Activated CD8-positive, alpha-beta memory T cell treated with anti-CD3 and anti-CD28 coated beads for 48 hours (primary cell): ENCODE measurements at places on chromosomes 16 and 17.
A peak's percentile ranks its signal among the peaks of the same experiment; 100 is the strongest.

DNA sequence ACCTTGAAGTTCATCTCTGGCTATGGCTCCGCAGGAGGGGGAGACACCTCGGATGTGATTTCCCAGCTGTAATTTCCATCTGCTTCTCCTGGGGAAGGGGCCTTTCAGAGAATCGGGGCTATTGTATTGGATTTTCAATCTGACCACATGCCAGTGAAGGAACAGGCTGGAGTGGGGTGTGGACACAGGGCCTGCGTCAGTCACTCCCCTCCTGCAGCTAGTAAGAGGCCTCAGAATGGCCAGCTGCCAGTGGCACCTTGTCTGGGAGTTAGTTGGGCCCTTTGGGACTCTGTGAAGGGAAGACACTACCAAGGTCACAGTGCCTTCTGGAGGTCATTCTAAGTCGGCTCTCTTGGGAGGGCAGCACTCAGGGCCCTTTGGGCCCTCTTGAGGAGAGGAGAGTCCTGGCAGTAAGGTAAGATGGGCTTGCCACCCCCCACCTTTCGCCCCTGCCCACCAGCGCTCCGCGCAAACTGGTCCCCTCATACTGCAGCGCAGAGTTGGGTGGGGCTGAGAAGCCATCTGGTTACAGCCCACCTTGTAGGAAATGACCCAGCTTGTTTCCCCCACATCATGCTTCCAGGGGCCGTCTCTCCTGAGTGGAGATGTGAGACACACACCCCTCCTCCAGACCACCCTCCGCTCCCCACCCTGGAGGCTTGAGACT lies 5.4 kb downstream of the NXPH3 start:
- DNase-seq, result no peak

- no peak for DNase-seq
Measured at GRCh38 chr16:14436401-14436955, 193.6 kb downstream of the PARN start.

GRCh38 chr16:500709-501108 lies 26.8 kb upstream of the CAPN15 start:
- DNase-seq, result no peak

- DNase-seq, result no peak
Measured at GRCh38 chr17:61459939-61460718, 7.9 kb downstream of the TBX4 start.

GRCh38 chr17:70366386-70366785 lies 197.1 kb downstream of the KCNJ2 start:
- DNase-seq, result no peak

- no peak for DNase-seq
Measured at GRCh38 chr16:26856271-26856670, 210.5 kb upstream of the C16orf82 start.

- peak; percentile 43 for DNase-seq
Measured at GRCh38 chr16:88430524-88431446, 22.3 kb upstream of the ZFPM1 start.

- DNase-seq, result no peak
Measured at GRCh38 chr16:10282367-10282766, 100.1 kb upstream of the GRIN2A start.

DNA sequence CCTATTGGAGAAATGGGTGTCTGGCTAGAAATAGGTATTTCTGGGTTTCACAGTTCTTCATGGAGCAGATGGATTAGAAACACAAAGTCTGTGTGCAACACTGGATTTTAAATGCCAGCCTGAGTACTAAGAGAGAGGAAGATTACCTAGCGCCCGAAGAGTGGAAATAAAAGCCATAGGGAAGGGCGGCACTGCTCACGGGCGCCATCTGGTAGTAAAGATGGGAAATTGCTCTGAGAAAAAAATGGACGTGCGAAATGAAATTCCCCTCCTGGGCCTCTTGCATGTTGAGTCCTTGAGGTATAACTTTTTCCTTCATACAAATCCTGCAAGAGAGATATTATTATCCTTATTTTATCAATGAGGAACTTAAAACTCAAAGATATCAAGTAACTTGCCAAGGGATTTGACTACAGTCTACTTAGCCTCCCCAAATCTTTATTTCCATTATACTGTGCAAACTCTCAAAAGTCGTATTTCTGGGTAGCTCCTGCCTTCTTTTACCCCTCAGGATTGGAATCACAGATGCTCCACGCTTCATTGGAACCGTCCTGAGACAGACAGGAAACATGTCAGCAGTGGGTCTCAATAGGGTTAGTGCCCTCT lies 72.8 kb downstream of the MMD start:
- no peak for DNase-seq

GRCh38 chr16:54927125-54928015 lies 3.3 kb upstream of the IRX5 start:
- no peak for DNase-seq

DNA sequence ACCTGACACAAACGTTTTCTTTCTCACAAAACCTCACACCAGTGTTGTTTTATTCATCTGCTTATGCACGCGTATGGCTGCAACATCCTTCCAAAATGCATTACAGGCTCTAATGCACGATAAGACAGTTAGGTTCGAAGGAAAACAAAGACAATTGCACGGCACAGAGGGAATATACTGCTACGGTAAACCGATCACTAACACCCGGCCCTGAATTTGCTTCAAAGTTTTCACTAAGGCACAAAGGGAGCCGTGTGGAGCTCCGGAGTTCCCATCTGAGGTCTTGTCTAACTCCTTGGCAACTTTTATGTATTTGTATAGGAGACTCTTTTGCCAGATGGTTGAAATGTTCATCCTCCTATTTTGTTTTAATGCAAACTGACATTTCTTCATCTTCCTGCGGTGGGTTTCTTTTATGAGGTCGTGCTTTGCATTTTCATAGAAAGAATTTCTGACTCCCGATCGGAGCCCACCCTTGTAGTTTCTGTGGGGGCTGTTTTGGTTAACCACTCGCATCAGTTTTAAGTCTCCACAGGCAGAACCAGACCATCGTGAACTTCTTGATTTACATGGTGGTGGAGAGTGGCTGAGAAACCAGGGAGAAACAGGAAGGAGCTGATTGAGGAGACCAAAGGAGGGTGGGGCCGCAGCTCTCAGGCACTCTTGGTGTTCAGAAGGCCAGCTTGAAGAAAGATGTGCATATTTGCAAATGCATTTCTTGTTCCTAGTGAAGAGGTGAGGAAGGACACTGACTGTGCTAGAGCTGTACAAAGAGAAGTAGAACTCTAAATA lies 516.8 kb downstream of the MAF start:
- no peak for DNase-seq

- no peak for DNase-seq
Measured at GRCh38 chr17:44094701-44095387, 24.3 kb downstream of the G6PC3 start.

DNA sequence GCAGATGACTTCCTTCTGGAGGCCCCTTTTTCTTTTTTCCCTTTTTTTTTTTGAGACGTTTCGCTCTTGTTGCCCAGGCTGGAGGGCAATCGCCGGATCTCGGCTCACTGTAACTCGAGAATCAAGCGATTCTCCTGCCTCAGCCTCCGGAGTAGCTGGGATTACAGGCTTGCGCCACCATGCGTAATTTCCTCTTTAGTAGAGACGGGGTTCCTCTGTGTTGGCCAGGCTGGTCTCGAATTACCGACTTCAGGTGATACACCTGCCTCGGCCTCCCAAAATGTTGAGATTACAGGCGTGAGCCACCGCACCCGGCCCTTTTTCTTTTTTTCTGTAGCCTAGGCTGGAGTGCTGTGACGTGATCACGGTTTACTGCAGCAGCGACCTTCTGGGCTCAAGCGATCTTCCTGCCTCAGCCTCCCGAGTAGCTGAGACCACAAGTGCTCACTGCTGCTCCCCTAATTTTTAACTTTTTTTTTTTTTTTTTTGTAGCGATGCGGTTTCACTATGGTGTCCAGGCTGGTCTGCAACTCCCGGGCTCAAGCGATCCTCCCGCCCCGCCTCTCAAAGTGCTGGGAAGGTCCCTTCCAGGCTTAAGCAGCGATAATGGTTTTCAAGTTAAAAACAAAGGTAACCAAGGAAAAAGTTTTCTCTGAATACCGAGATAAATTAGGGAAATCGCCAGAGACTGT lies 956 bp upstream of the IST1 start:
- DNase-seq, result no peak

DNA sequence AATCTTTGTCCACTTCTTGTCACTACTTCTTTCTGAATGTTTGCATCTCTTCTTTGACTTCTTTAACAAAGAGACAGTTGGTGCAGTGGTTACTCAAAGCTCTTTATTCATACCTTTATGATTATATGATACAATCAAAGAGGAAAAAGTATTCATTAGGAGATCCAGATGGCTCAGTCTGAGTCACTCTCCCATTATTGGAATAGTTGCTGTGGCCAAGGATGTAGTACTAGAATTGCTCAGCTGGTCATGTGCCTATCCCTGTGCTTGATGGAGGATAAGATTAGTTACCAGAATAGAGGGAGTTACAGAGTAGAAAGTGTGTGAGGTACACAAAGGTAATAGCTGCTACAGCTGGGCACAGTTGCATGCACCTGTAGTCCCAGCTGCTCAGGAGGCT lies 18.3 kb downstream of the BCAS3 start:
- DNase-seq, result no peak

DNA sequence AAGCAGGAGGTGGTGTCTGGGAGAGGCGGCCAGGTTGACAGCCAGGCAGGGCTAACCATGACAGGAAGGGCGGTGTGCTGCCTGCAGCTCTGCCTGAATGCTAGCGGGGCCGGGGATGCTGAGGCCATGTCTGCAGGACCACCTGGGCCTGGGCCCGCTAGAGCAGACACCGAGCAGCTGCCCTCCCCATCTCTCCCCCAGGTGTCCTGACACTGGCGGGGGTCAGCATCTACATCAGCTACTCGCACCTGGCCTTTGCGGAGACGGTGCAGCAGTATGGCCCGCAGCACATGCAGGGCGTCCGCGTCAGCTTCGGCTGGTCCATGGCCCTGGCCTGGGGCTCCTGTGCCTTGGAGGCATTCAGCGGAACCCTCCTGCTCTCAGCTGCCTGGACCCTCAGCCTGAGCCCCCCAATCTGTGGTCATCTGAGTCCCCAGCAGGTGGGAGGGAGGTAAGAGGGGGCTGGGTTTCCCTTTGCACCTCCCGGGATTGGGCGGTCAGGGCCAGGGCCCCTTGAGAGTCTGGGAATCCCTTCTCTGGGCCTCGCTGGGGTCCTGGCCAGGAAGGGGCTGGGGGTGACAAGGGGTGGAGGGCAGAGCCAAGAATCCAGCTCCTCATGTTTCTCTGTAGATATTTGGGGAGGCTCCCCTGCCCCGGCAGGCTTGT lies 7.5 kb downstream of the TMEM235 start:
- no peak for DNase-seq

DNA sequence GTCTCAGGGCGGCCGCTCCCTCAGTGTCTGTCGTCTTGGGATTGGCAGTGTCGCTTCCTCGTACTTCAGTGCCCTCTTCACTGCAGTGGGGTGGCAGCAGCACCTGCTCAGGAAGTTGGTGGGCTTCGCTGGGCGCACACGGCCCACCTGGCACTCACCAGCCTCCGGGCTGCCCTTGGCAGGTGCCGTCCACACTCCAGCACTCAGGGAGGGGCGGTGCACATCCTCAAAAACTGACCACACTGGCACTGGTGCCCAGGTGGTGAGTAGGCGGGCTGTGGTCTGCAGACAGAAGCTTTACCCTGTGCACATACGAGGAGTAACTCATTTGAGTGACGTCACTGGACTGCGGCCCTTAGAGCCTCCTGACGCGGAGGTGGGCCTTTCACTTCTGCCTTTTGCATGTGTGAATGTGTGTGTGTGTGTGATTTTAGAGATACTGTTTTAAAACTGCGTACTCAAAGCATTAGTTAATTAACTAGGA lies 94.6 kb downstream of the BANP start:
- DNase-seq, result no peak

- no peak for DNase-seq
Measured at GRCh38 chr17:38451840-38452529, 23.7 kb downstream of the ARHGAP23 start.

DNA sequence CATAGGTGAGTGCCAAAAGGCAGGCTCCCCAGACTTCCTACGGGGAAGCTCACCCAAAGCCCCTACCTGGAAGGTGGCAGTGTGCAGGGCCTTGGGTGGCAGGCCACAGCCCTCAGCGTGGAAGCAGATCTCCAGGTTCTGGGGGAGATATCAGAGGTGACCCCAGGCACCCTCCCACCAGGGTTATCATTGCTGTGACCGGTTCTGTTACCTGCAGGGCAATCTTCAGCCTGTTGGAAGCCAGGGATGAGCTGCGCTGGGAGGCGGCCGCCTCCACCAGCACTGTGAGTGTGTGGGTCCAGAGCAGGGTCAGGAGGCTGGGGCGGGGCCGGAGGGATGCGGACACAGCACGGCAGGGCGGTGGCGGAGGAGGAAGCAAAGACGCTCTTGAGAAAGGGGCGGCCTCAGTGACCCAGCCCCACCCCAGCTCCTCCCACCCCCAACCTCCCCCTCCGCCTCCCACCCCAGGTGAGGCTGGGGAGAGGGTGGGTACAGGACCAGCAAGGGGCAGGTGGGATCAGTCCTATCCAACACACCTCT lies 13.1 kb downstream of the UNC13D start:
- no peak for DNase-seq

GRCh38 chr16:79100447-79100846 lies 500.1 kb downstream of the MAF start:
- no peak for DNase-seq

- DNase-seq, result no peak
Measured at GRCh38 chr17:10156948-10157607, 41.3 kb downstream of the GAS7 start.

- no peak for DNase-seq
Measured at GRCh38 chr16:8519179-8519578, 71.1 kb downstream of the TMEM114 start.

GRCh38 chr17:49407981-49408501 lies 6.6 kb downstream of the PHB1 start:
- peak; percentile 67 for DNase-seq

DNA sequence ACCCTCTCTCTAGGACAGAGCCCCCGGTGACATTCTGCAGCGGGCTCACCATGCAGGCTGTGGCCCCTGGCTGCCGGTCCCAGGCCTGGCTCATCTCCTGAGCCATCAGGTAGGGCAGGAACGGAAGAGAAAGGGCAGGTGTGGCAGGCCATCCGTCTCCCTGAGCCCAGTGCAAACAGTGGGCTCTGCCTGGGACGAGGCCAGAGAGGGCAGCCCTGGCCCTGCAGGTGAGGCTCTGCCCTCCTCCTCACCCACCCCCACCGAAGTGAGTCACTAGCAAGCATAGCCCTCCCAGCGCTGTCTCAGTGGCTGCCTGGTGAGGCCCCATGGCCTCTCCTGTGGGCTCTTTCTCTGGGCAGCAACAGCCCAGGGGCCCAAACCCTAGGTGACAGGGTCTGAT lies 14.5 kb downstream of the OTOP3 start:
- DNase-seq, result no peak

DNA sequence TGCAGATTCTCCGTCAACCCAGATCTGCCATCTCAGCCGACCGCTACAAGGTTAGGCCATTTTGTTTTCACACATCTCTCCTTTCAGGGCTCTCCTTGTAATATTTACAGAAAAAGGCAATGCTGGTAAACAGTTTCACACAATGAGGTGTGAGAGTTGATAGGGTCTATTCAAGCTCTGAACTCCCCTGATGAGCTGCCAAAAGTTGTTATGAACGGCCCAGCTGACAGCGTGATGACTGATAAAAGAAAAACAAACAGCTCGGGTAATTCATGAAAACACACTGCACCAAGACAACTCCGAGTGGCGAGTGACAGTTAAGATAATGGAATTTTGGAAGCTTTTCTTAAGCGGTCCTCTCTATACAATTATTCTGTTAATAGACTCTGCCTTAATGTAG lies 68.1 kb upstream of the IRX5 start:
- no peak for DNase-seq

- DNase-seq, result no peak
Measured at GRCh38 chr17:68981288-68981687, 26.1 kb upstream of the ABCA8 start.

- DNase-seq, result no peak
Measured at GRCh38 chr17:43018008-43018853, 4.0 kb downstream of the VAT1 start.
